ENCODE measurements at places on chromosomes 11 and 22.

- DNase-seq: no peak
Observed at GRCh38 chr22:29964776-29965175, 81.8 kb downstream of the MTMR3 start.

DNA sequence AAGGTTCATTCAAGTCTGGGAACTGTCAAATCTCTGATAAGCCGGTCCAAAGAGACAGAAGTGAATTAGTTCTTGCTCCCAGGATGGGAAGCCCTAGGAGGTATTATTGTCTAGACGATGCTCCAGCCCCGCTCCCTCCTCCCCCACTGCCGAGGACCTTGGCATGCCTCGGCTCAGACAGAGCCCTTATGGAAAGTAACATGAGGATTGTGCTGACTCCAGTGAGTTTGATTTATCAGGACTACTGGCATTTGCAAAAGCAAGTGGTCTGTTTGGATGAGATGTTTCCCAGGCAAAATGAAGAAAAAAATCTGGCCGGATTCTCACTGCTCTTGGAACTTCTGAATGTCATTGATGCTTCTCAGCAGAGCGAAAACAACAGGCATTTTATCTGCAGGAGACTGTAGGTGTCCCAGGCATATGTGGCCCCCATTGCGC lies 341.0 kb downstream of the ETS1 start:
- no peak for DNase-seq

- DNase-seq: no peak
Observed at GRCh38 chr11:122287401-122287800, 171.4 kb upstream of the BLID start.

GRCh38 chr11:62540804-62541701 lies 5.6 kb downstream of the AHNAK start:
- no peak for DNase-seq

DNA sequence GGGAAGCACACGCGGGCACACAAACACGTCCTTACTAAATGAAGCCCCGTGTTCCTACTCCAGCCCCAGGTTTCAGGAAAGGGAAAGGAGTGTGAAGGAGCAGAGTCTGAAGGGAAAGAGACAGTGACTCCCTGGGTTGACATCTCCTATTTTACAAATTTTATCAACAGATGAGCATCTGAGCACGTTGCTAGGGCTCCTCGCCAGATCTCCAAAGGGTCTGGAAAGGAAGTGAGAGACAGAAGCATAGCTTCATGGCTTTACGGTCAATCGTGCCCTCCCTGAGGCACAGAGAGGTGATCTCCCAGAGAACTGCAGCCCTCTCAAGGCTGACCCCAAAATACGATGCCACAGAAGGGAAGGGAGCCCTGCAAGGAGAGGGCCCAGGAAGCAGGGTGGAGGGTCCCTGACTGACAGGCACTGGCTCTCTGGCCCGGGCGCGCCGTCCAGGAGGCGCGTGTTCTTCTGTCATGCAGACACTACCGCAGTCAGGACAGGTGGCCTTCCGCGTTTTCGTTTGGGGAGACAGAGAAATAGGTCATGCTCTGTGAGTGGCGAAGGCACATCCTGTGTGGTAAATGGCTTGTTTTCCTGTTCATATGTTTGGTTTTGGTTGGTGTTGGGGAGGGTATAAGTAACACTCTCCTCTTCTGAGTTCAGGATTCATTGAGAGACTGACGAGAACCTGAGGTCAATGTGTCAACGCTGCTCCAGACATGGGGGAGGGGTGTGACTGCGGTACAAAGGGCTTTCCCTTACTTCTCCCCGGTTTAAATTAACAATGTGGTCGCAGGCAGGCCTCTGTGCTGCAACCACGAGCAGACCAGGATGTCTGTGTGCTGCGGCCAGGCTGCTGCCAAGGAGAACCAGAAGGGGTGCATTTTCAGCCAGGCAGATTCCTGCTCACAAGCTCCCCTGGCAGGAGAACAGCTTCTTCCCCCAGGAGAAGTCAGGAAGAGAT lies 813.3 kb downstream of the OPCML start:
- DNase-seq: no peak

DNA sequence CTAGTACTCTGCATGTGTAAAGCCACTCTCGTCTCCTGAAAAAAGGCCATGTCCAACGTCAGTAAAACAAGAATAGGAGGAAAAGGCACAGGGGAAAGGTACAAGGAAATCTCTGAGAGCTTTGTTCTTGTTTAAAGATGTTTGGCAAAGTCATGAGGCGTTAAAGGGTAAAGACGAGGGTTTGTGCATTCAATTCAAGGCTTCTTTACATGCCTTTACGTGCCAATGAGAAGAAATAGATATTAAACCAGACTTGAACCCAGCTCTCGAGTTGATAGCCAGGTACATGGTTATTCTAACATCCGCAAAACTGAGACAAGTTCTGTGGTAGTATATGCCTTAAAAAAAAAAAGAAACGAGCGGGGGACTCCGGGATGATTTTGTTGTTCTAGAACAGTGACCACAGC lies 704 bp upstream of the CFL1 start:
- DNase-seq: no peak

GRCh38 chr22:37187891-37188761 lies at the start of gene C1QTNF6:
TSS of gene C1QTNF6 (minus strand) at chr22:37188247. CDS start at chr22:37188213, 34 bp downstream.
- DNase-seq: no peak

DNA sequence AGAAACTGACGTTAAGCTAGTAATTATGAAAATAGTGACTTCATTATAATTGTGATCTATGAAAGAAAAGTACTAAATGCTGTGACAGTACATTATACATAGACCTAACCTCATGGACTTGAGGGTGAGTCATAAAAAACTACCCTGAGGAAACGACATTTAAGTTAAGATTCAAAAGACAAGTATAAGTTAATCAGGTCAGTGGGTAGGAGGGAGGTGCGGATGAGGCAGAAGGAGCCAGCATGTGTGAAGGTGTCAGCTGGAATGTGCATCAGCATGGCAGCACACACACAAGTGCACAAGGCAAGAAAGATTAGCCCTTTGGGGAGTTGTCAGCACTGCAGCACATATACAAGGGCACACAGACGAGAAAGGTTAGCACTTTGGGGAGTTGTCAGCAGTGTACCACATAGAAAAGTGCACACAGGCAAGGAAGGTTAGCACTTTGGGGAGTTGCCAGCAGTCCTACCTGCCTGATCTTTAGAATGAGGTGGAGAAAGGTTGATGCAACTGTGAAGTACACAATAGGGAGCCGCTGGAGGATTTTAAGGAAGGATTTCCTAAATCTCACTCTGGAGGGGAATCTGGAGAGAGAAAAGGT lies 31.6 kb upstream of the CAVIN3 start:
- DNase-seq: no peak

DNA sequence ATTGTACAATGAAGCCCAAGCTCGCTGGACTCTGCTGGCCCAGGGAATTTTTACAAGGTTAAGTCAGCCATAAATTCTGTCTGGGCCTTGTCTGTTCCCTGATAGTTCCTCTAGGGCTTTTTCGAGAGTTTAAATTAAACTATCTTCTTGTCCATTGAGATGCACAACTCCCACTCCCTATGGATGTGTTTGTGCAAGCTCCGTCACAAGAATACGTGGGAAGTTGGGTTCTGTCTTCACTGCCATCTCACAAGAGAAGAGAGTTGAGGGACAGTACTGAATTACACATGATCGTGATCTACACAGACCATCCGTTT lies 153.6 kb upstream of the TTC12 start:
- no peak for DNase-seq

- DNase-seq: no peak
Observed at GRCh38 chr11:46294365-46295309, 17.2 kb downstream of the CREB3L1 start.

GRCh38 chr11:279966-280705 lies 1.9 kb downstream of the NLRP6 start:
- no peak for DNase-seq

DNA sequence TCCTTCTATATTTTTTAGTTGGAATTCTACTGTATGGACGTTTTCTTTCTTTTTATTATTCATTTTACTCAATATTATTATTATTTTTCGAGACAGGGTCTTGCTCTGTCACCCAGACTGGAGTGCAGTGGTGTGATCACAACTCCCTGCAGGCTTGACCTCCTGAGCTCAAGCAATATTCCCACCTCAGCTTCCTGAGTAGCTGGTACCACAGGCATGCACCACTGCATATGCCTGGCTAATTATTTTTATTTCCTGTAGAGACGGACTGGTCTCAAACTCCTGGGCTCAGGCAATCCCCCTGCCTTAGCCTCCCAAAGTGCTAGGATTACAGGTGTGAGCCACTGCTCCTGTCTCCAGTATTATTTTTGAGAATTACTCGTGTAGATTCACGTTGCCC lies 34.0 kb upstream of the CCDC134 start:
- DNase-seq: no peak

- no peak for DNase-seq
Observed at GRCh38 chr11:86124251-86125233, 55.7 kb upstream of the PICALM start.

DNA sequence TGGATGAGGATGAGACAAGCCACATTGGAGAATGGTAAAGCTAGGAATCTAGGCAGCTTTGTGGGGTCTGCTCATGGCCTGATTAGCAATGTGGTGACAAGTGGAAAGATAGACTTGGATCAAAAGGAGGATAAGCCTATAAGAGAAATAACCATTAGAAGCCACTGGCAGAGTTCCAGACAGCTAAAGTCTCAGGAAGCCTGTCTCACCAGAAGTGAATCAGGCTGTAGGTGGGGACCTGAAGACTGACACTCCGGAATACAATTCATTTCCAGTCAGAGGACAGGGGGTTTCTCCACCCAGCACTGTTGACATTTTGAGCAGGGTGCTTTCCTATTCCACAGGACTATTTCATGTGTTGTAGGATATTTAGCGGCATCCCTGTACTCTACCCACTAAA lies 129.7 kb downstream of the ARHGAP42 start:
- no peak for DNase-seq

- DNase-seq: no peak
Observed at GRCh38 chr11:60367009-60367408, 11.3 kb upstream of the MS4A7 start.

GRCh38 chr11:74312326-74312725 lies 886 bp upstream of the P4HA3 start:
- DNase-seq: no peak

DNA sequence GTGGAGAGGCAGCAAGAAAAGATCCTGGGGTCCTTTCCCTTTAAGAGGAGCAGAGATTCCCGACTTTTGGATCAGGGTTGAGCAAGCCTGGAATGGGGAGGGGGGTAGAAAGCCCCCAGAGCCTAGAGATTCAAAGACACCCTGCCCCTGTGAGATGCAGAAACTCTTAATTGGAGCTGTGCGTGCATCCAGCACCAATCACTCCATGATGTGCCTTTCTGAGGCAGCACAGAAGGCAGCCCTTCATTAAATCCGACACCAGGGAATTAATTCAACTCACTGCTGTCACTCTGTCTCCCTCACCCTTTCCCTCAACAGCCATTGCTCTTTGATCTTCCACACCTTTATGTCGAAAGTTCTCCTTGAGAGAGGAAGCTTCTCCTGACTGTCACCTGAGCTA lies 43.0 kb downstream of the DSCAML1 start:
- no peak for DNase-seq

- no peak for DNase-seq
Observed at GRCh38 chr11:33691066-33691864, 9.4 kb downstream of the C11orf91 start.

DNA sequence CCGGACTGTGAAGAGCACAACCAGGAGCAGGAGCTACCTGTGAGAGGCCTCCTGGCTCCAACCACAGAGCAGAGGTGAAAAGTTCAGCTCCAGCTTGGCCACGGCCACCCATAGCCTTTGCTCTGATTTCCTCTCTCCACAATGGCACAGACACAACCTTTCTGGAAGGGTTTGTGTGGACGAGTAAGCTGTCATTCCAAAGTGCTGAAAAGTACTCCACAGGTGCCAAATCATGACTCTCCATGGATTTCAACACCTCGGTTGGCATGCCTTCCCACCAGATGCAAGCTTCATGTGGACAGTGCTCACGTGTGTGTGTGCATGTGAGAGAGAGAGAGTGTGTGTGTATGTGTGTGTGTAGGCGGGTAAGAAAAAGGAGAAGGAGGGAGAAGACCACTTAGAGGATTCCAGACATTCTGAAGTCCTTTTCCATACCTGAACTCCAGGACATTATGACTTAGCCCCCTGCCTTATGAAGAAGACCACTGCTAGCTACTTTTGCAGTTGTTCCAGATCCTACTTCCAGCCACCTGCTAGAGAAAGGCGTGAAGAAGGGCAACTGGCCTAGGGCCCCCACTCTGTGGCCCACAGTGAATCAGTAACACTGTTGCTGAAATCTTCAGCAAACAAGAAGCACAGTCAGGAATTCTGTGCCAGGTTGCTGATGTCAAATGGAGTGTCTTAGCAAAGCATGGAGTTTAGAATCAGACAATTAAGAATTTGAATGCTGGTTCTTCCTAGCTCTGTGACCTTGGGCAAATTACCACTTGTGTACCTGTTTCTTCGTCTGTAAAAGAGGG lies 13.9 kb upstream of the NAV2 start:
- DNase-seq: no peak

- DNase-seq: no peak
Observed at GRCh38 chr11:118142081-118142480, 10.5 kb downstream of the SCN4B start.

GRCh38 chr11:132648851-132649250 lies 883.5 kb downstream of the OPCML start:
- DNase-seq: no peak

DNA sequence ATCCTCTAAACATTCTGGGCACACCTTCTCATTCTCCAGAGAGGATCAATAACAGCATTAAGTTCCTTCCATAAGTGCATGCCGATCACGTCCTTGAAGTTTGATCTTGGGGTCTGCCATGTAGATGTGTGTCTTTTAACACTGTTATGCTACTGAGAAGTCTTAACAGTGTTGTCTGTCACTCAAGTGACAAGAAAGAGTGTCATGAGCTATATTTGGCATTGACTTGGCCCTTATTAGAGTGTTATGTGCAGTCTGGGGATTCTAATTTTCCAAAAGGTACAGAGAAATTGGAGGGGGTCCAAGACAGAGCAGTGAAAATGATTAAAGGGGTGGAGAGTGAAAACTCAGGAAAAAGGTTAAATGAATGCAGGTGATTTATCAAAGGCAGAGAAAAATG lies 107.1 kb upstream of the OPCML start:
- no peak for DNase-seq

DNA sequence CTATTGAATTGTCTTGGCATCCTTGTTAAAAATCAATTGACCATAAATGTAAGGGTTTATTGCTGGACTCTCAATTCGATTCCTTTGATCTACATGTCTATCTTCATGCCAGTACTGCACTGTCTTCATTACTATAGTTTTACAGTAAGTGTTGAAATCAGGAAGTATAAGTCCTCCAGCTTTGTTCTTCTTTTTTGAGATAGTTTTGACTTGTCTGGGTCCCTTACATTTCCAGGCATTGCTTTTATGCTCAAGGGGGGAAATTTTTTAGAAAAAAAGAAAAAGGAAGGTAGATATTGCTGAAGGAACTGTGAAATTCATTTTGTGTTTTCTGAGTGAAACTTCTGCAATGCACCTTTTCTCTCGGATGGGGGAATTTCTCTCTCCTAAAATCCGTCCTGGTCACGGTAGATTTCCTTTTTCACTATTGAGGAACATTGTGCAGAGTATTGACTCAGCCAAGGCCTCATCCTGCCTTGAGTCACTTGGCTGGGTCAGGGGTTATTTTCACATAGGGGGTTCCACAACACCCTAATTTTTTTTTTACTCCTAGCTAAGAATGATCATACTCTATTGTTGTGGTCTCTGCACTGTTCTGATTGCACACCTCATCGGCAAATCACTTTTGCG lies 2.8 kb upstream of the ACER3 start:
- DNase-seq: no peak

- DNase-seq: no peak
Observed at GRCh38 chr11:1122664-1123002, 35.1 kb upstream of the MUC5AC start.

GRCh38 chr11:133269267-133269666 lies 263.0 kb downstream of the OPCML start:
- DNase-seq: no peak

GRCh38 chr11:765025-765801 lies 12.1 kb downstream of the GATD1 start:
- DNase-seq: no peak
